Central memory CD8-positive, alpha-beta T cell (primary cell): ENCODE measurements at places on chromosomes 2 and 18.

GRCh38 chr2:76825140-76825970 is 696.8 kb downstream of the LRRTM4 start:
- no peak for DNase-seq

- no peak for DNase-seq
Measured at GRCh38 chr18:79796016-79796415, 1.7 kb upstream of the KCNG2 start.

DNA sequence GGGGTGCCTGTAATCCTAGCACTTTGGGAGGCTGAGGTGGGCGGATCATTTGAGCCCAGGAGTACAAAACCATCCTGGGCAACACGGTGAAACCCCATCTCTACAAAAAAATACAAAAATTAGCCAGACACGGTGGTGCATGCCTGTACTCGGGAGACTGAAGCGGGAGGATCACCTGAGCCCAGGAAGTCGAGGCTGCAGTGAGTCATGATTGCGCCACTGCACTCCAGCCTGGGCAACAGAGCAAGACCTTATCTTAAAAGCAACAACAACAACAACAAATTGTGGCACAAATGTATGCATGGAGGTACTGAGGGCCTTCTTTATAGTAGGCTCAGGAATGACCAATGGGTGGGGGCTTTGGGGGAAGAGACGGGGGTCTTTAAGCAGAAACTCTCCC is 38.5 kb downstream of the HPCAL1 start:
- no peak for DNase-seq

DNA sequence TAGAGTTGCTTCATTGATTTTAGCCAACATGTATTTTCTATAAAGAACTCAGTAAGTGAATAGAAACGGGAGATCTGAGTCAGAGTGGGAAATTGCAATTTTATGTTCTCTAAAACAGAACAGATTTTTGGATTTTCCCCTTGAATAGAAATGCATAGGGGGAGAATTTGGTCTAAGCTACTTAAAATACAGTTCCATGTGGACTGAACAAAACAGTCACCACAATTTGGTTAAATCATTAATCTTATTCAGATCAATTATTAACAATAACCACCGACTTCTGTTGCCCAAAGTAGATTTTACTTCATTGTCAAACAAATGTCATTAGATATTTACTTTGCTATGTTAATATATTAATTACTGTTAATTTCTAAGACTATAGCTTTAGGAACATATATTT is 107.7 kb downstream of the SCG2 start:
- DNase-seq: no peak

GRCh38 chr2:200523158-200523557 is 2.8 kb upstream of the SGO2 start:
- no peak for DNase-seq

DNA sequence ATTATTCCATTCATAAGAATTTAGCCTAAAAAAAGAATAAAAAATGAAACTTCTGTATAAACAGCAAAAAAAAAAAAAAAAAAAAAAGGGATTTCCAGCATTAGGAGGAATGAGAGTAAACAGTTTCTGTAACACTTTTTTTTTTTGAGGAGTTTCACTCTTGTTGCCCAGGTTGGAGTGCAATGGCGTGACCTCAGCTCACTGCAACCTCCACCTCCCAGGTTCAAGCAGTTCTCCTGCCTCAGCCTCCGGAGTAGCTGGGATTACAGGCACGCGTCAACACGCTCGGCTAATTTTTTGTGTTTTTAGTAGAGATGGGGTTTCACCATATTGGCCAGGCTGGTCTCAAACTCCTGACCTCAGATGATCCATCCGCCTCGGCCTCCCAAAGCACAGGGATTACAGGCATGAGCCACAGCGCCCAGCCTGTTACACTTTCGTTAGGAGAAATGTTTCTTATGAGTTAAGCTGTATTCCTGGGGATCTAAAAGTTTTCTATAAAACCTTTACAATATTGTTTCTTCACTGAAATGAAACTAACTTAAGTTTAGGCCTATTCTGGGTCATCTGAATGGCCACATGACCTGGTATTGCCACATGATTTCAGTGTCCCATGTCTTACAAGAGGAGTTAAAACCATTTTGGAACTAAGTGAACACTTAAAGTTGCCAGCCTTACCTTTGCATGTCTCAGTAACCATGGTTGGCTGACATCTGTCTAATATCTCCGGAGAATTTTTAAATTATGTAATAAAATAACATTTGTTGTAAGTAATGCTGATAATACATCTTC is 17.5 kb downstream of the SMAD2 start:
- no peak for DNase-seq

GRCh38 chr2:67453310-67453709 is 56.2 kb downstream of the ETAA1 start:
- DNase-seq: no peak

DNA sequence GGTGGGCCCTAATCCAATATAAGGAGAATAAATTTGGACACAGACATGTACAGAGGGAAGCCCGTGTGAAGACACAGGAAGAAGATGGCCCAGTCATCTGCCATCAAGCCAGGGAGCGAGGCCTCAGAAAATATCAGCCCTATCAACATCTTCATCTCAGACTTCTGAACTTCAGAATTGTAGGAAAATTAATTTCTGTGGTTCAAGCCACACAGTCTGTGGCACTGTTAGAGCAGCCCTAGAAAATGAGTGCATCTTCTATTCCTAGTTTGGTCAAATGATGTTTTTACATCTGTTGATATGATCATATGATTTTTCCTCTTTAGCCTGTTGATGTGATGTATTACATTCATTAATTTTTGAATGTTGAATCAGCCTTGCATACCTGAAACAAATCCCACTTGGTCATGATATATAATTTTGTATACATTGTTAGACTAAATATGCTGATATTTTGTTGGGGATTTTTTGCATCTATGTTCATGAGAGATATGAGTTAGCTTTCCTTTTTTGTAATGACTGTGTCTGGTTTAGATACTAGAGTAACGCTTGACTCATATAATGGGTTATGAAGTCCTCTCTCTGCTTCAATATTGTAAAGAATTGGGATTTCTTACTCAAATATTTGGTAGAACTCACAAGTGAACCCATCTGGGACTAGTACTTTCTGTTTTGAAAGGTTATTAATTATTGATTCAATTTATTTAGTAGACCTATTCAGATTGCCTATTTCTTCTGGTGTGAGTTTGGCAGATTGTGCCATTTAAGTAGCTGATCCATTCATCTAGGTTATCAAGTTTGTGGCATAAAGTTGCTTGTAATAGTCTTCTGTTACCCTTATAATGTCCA is 451.4 kb downstream of the EIPR1 start:
- no peak for DNase-seq

- no peak for DNase-seq
Measured at GRCh38 chr2:224354632-224355211, 47.2 kb downstream of the FAM124B start.

DNA sequence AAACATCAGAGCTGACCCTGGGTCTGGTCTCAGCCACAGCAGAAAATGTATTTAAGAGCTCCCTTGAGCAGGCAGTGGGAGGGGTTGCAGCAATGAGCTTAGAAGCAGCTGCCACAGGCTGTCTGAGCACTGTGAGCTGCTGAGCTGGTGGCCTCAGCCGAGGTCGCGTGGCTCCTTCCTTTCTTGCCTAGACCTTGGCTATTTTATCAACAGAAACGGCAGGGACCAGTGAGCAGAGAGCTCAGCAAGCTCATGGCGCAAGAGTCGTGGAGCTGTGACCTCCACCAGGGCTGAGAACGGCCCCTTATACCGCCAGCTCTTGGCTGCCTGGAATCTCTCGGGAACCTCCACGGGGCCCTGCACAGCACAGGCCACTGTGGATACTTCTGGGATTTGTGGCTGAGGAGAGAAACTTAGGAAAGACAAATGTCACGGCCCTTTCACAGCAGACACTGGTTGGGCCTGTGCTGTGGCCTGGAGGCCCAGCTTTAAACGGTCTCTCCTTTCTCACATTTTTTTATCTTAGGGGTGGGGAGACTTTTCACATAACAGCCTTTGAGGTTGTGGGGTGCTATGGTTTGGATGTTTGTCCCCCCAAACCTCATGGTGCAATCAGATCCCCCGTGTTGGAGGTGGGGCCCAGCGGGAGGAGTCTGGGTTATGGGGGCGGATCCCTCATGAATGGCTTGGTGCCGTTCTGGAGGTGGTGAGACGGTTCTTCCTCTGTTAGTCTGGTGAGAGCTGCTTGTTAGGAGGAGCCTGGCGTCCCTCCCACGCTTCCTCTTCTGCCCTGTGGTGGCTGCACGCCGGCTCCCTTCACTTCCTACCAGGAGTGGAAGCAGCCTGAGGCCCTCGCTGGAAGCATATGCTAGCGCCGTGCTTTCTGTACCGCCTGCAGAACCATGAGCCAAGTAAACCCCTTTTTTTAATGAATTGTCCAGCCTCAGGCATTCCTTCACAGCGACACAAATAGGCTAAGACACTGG is 1.7 kb downstream of the ALLC start:
- no peak for DNase-seq

GRCh38 chr2:190973726-190974628 is 40.0 kb downstream of the STAT1 start:
- DNase-seq: no peak

- DNase-seq: no peak
Measured at GRCh38 chr2:11932962-11933361, 186.5 kb downstream of the LPIN1 start.

DNA sequence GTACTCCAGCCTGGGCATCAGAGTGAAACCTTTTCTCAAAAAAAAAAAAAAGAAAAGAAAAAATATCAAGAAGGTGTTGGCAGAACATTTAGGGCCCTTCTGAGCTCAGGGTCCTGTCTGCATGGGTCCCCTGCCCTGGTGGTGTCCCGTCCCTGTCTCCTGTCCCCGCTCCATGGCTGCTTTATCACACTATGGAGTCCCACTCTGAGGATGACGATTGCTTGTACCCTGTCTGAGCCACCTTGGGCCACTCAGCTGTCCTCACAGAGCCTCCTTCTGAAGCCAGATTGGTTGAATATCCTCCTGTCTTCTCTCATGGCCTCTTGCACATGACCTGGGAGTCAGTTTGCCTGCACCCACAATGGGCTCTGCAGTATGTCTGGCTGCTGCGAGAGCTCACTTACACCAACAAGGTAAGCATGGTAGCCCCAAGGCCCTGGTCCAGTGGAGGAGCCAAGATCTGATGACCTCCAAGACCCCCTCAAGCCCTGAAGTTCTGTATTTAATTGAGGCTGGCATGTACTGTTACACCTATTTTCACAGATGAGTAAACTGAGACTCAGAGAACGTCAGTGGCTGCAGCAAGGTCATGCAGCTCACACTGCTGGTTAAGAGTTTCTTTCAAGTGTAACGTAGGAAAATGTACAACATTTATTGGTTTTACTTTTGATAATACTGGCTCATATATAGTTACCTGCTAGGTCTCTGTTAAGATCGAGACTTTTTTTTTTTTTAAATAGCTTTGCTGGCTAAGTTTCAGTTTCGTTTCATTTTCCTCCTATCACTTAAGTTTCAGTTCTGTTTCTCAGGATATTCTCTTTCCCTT is 16.9 kb upstream of the ZCCHC2 start:
- peak; percentile 15 for DNase-seq

GRCh38 chr18:48874701-48875162 is 76.0 kb downstream of the SMAD7 start:
- DNase-seq: no peak

DNA sequence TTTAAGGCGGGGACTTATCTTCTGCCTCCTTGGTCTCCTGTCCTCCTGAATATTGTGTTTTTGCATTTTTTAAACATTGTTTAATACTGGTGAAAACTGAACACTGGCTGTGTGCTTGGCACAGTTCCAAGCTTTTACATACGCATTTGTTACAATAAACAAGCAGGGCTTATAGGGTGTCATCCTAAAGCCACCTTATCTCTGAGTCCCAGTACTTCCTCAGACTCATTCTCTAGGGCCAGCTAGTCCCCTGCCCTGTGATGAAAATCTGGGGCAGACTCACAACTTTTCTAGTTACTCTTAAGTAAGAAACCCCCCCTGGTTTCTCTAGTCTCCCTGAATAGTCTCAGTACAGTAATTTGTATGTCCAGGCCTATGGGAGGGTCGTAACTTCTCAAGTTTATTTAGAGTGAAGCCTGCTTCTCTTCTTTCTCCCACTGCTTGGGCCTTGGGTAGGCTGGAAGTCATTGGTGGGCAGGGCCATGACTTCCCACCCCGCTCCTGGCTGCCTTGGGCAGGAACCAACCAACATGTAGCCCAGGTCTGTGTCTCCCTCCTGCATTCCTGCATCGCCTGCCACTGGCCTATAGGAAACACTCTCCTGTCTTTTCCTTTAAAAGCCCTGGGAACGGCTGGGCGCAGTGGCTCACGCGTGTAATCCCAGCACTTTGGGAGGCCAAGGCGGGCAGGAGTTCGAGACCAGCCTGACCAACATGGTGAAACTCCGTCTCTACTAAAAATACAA is 7.7 kb upstream of the KCNE4 start:
- no peak for DNase-seq

DNA sequence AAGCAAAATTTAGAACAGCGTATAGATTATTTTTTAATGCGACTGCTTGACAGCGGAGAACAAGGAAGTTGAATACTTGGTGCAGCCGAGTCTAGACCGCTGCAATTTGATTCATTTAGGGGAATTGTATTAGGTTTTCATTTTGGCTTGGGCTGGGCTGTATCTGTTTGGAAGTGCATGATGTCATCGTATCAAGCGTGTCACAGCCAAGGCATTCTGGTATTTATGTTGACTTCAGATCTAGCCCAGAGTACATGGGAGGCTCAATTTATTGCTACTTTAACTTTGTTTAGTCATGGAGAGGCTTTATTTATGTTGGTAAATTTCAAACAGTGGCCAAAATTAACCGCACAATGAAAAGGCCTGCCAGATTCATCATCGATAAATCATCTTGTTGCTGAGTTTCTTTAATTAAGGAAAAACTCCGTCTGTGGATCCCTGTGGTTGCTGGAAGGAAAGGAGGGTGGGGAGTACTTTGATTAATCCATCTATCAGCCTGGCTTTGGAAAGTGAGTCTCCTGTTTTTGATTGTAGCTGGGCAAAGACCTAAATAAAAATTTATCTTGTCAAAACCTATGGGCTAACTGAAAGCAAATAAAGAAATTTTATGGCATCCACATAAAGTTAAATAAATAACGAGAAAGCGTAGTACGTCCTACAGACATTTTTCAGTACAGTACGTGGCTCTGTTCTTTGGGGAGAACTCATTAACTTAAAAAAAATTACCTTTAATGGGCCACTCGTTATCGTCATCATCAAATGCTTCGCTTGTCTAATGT is 230.4 kb upstream of the SPRED2 start:
- DNase-seq: no peak

- no peak for DNase-seq
Measured at GRCh38 chr2:641164-641871, 35.9 kb downstream of the TMEM18 start.

- no peak for DNase-seq
Measured at GRCh38 chr18:55506074-55506473, 81.9 kb downstream of the TCF4 start.

DNA sequence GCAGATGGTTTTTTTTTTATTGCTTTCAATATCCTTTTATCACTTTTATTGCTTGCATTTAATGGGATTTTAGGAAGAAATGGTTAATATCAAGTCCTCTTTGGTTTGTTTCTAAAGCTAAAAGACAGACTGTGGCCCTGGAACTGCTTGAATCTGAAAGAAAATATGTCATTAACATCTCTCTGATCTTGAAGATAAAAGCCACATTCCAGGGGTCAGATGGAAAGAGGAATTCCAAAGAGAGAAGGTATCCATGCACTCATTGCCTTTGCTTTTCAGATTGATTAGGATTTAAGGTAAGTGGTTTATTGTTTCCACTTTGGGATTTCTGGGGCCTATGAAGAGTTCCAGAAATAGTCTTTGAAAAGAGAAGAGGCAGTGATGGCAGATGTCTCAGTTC is 54.1 kb downstream of the ARHGEF33 start:
- no peak for DNase-seq

GRCh38 chr2:236943068-236943467 is 142.6 kb upstream of the COPS8 start:
- no peak for DNase-seq
